Stimulated activated CD4-positive, alpha-beta T cell treated with anti-CD3 and anti-CD28 coated beads, Interleukin-15, amount 100 ng/mL, for 48 hours (primary cell): ENCODE measurements at places on chromosomes 4 and X.

DNA sequence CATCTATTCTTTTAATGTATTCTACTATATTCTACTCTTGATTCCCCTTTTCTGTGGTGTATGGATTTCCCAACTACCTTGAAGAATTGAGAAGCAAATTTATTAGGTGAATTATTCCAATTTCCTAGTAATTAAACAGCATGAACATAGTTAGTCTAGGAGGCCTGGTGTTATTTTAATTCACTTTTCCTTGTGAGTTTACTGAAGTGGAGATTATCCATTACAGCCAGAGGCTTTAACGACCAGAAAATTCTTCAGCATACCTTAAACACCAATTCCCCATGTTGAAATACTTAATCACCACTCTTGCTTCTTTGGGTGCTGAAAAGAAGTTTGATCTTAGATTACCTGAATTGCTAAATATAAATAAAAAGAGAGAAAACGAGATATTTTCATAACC, 29.4 kb downstream of the FAT4 start:
- DNase-seq, result no peak

DNA sequence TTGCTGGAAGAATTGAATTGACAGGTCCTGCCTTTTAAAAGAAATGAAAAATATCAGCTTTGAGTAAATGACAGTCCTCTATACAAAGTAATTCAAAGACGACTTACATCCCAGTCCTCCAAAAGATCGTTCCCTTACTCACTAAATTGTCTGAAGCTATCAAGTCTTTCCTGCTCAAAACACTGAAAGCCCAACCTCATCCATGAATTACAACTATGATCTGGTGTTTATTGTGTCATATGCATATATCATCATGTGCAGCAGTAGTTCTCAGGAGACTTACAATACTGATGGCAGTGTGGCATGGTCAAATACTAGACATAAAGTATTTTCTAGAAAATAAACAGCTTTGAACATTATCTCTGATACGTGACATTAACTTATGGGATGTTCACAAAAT, 97.8 kb downstream of the PDGFC start:
- no peak for DNase-seq

- DNase-seq, result no peak
Measured at GRCh38 chr4:120630427-120630826, 292.1 kb downstream of the PRDM5 start.

DNA sequence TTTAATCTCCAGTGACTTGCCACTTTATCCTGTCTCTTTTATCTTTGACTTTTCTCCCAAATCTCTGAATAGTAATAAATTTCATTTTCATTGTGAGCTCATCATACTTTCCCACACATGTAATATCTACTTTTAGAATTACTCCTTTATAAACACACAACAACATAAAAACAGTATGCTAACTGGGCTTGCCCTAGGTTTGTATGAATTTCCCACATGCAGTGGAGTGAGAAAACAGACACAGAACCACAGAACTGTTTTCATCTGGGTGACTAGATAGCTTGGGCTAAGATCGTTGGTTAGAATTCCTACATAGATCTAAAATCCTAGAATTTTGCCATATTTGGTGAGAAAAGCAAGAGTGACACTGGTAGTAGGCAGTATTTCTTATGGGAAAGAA, 409.5 kb downstream of the SPRY1 start:
- DNase-seq, result no peak

DNA sequence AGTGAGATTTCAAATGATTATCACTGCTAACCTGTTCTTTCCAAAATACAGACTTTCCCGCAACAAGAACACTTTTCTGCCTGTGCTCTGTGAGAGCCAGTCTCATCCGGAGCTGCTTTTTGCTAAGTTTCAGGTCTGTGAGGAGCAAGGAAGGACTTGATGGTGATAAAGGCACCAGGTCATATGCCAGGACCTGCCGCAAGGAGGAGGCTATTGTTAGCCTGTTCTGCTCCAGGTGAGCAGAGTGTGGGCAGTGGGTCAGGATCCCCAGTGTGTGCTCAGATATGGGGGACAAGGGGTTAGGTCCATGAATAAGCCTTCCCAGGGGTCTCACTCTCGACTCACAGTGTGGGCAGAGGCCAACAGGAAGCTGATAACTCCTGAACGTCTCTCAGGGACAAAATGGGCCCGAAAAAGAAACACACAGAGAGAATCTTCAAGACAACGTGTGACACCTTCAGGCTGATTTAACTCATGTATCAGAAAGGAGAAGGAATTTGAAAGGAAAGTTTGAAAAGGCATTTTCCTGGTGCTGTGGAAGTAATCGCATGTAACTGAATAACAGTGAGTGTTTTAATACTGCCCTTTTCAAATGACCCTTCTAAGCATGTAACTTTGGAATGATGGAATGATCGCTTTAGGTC, 57.7 kb upstream of the PDLIM3 start:
- no peak for DNase-seq

- no peak for DNase-seq
Measured at GRCh38 chr4:78464265-78464664, 87.3 kb upstream of the ANXA3 start.

- no peak for DNase-seq
Measured at GRCh38 chr4:75514949-75515612, 808 bp downstream of the THAP6 start.

DNA sequence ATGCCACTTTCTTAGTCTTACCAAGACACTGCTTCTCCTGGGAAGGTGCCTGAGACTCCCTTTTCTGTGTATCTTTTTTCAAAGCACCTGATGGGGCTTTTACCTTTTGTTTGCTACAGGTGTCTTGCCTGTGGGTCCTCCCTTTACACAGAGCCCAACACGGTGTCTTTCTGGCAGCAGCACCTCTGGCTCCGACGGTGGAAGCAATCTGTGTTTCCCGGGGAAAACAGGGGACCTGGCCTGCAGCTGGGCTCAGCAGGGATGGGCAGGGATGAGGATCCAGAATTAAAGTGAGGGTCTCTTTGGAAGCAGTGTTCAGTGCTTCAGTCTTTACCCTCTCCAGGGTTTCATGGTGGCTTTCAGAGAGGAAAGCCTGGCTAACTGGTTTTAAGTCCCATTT, 11.3 kb downstream of the POU4F2 start:
- DNase-seq, result no peak

GRCh38 chr4:140186651-140187315, 32.8 kb upstream of the MAML3 start:
- no peak for DNase-seq

DNA sequence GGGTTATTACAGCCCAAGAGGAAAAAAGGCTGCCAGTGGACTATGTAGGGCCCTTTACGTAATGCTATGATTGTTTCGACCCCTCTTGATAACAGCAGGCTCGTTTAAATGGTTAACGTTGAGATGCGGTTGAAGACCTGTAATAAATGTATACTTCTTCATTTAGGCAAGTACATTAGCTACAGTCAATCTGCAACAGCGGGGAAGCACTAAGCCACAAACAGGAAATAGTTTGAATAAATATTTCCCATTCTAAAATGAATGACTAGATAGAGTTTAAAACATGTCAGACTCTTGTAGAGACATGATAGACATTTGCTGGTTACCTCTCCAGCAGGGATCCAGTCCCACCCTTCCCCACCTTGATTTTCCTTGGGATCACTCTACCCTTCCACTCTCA, 38.1 kb upstream of the STIM2 start:
- DNase-seq, result no peak

- no peak for DNase-seq
Measured at GRCh38 chrX:119477812-119478232, 9.6 kb downstream of the SLC25A5 start.

- no peak for DNase-seq
Measured at GRCh38 chr4:78081541-78081940, 24.4 kb downstream of the FRAS1 start.

DNA sequence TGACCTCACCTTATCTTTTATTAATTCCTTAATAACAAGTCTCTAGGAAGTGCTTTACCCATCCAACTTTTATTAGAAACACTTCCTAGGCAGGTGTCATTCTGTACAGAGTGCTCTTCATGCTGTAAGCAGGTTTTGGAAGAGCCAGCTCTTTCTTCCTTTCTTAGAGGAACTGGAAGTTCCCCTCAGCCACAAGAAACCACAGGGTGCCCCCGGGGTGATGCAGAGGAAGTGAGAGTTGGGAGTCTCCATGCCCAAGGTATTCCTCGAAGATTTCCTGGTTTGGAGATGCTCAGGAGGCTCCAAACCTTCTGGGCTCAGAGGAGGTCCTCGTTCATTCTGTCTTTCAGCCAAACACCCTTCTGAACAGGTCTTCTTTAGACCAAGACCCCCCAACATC, 83.8 kb downstream of the EGF start:
- no peak for DNase-seq

GRCh38 chr4:90025248-90025647, 101.9 kb upstream of the CCSER1 start:
- no peak for DNase-seq

- peak; percentile 22 for DNase-seq
Measured at GRCh38 chr4:47032405-47033106, 1.2 kb downstream of the GABRB1 start.

DNA sequence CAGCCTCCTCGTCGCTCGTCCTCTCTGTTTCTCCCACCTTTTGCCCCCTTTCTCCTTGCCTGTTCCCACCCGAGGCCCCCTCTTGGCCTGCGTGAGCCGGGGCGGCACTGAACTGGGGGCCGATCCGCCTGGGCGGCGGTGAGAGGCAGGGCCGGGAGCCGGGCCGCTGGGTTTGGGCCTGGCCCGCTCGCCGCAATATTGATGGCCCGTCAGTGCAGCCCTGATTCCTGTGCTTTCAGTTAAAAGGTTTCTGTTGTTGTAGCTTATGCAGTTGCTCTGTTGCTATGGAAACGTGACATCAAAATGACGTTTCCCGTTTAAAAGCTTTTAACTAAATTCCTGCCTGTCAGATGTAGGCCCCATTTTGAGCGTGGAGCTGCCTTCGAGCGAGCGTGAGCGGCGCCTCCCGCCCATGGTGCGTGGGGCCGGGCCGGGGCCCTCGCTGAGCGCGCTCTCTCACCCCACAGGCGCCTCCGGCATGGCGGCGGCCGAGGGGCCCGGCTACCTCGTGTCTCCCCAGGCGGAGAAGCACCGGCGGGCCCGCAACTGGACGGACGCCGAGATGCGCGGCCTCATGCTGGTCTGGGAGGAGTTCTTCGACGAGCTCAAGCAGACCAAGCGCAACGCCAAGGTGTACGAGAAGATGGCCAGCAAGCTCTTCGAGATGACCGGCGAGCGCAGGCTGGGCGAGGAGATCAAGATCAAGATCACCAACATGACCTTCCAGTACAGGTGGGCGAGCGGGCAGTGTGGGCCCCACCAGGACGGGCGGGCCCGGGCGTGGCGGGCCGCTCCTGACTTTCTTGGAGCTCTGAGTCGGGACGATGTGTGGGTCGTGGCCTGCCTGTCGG, at the start of gene MSANTD1:
Gene MSANTD1 (plus strand): TSS at position 349 of the 851 bp plus-strand sequence. CDS start 64 bp downstream, at position 413.
- no peak for DNase-seq
